Sigmoid colon (tissue), 7 donors: ENCODE measurements at places on chromosomes 5 and 9. TPM values are rescaled to one million over a fixed set of nuclear protein-coding genes. Genes with fewer than 3 reads are reported as not detected.

OGN gene
- 93.3 TPM for total RNA-seq

- DNase-seq, result no peak
- H3K4me3 ChIP-seq, result no peak overlapping the region
- H3K36me3 ChIP-seq, result no peaks in the 10 kb centered on the region
- peaks cover 56% of the 10 kb centered on the region for H3K27me3 ChIP-seq
- no peaks in the 10 kb centered on the region for H3K4me1 ChIP-seq
Measured at GRCh38 chr5:1672396-1672795, 127.2 kb downstream of the MRPL36 start.

PRSS3 gene
- not detected for total RNA-seq

ERBIN gene
- 90.8 TPM for total RNA-seq

GRCh38 chr5:4541334-4541733 lies 598.8 kb upstream of the ADAMTS16 start:
- no peaks in the 10 kb centered on the region for H3K4me1 ChIP-seq
- H3K36me3 ChIP-seq, result no peaks in the 10 kb centered on the region
- no peak overlapping the region for H3K27ac ChIP-seq
- no peaks in the 10 kb centered on the region for H3K27me3 ChIP-seq
- no peak for DNase-seq

GRCh38 chr5:157820593-157821252 lies 38.2 kb downstream of the CLINT1 start:
- H3K4me3 ChIP-seq, result no peak overlapping the region
- H3K36me3 ChIP-seq, result no peaks in the 10 kb centered on the region
- no peaks in the 10 kb centered on the region for H3K27me3 ChIP-seq
- peaks cover 60% of the 10 kb centered on the region for H3K4me1 ChIP-seq

DNA sequence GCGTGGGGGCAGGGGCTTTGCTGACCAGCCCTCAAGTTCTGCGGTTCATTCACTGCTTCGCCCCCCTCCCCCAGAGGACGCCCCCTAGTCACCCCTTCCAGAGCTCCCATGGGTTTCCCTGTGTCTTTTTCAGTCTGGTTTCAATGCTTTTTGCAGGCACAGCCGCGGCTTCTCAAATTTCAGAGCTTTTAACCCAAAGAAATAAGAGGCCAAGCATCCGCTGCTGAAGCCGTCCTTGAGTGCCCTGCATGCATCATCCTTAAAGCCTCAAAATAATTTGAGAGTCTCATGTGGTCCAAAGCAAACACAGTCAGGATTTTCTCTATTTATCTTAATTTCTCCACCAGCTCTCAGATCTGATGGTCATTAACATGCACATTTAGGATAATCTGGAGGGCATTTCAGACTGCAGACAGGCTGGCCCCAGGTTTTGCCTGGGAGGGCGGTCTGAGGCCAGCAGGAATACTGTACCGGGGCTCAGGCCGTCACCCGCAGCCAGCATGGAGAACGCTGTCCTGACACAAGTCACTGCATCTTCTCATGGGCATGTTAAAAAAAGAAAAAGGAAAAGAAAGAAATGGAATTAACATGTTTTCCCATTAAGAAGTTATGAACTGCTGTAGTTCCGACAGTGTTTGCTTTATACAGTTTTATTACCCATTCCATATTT lies 420.8 kb upstream of the IRX4 start:
- H3K27ac ChIP-seq, result no peak overlapping the region
- no peaks in the 10 kb centered on the region for H3K4me1 ChIP-seq
- DNase-seq, result no peak
- no peaks in the 10 kb centered on the region for H3K36me3 ChIP-seq

DNA sequence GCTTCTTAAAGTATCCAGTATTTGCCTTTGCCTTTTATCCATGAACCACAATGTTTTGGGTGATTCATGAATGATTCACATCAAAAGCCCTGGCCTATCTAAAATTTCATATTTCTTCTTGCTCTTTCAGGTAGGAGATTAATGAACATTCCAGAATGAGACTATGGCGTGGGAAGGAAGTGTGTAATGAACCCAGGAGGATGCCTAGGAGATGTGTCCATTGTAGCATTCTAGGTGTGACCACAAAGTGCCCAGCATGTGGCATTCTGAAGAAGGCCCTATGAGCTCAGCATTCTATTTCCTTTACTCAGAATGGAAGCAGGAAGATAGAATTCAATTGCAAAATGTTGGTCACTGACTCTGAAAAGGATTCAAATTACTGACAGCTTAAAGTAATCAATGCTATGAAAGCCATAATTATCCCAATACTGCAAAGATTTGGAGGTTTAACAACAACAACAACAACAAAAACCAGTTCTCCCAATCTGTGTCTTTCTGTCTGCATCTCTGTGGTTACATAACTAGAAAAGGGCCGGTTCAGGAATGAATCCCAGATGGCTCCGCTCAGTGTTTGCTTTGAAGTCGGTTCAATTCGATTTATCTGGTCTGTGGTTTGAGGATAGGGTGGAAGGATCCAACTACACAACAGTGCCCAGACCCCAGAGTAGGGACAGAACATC lies 126.7 kb downstream of the FOXD1 start:
- H3K4me1 ChIP-seq, result no peaks in the 10 kb centered on the region
- no peak overlapping the region for H3K4me3 ChIP-seq
- H3K36me3 ChIP-seq, result no peaks in the 10 kb centered on the region

DNA sequence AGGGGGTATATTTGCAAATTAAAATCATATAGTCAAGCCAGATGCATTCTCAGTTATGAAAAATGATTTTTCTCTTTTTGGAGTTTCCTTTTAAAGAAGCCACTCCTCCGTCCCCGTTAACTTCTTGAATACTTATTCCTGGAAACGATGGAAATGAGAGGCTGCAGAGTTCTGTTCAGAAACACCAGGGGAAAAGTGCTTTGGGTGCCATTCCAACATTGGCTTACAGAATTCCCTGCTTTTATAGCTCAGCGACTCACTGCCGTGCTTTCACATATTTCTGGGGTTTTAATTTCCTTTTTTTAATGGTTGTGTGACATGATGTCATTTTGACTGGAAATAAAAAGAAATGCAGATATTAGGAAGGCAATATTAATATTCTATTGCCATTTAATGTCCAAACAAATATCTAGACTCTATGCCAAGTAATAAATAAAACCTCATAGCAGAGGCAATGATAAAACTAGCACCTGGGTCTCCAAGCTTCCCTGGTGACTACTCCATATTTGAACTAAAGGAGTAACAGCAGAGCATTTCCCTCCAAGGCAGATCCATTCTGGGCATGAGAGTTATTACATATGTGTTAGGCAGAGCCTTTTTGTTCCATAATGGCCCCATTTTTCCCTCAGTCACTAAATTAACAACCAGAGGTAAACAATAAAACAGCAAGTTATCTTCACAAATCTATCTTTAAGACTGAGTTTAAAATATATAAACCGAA lies 363.4 kb downstream of the EBF1 start:
- no peaks in the 10 kb centered on the region for H3K4me1 ChIP-seq
- no peak for DNase-seq
- H3K27ac ChIP-seq, result no peak overlapping the region
- no peak overlapping the region for H3K4me3 ChIP-seq
- H3K36me3 ChIP-seq, result no peaks in the 10 kb centered on the region

GRCh38 chr5:43227655-43228054 lies 35.6 kb downstream of the NIM1K start:
- no peak overlapping the region for H3K27ac ChIP-seq
- no peaks in the 10 kb centered on the region for H3K36me3 ChIP-seq
- DNase-seq, result no peak

DNA sequence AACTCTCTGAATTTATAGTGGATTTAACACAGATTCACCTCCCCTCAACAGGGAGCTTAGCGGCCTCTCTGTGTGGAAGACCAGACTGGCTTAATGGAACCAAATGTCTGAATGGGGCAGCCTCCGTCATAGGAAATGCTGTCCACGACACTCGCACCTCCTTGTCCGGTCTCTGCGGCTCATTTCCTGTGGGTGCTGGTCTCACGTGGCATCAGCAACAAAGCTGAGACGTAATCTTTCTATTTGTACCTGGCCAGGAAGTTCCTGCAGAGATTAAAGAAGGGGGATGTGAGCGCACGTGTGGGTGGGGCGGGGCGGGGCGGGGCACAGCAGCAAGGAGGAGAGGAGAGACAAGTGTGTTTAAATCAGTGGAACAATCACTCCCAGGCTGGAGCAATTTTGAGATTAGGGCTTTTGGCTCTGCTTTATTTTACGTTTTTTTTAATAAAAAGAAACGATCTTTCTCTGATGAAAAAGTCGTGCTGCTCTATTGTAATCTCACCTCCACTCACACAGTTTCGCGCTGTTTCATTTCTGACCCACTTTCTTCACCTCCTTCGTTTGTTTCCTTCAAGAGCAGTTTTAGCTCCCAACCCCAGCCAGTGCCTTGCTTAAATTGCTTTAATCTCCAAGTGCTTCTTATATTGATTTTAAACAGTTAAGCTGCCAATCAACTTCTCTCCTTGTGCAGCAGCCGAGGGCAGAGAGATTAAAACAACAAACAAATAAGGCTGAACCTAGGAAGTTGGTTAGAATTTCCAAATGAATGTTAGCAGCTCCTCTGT lies 132.2 kb upstream of the ASTN2 start:
- DNase-seq, result no peak
- no peaks in the 10 kb centered on the region for H3K4me1 ChIP-seq
- no peaks in the 10 kb centered on the region for H3K27me3 ChIP-seq
- no peak overlapping the region for H3K27ac ChIP-seq

GRCh38 chr9:87108661-87109060 lies 161.4 kb upstream of the GAS1 start:
- peak overlapping the region; percentile 56 for H3K27ac ChIP-seq
- no peak for DNase-seq
- H3K4me3 ChIP-seq, result no peak overlapping the region
- no peaks in the 10 kb centered on the region for H3K27me3 ChIP-seq
- no peaks in the 10 kb centered on the region for H3K36me3 ChIP-seq
- peaks cover 20% of the 10 kb centered on the region for H3K4me1 ChIP-seq

GHR gene
- total RNA-seq, result 11.8 TPM

AGPAT2 gene
- 62.4 TPM for total RNA-seq

DNA sequence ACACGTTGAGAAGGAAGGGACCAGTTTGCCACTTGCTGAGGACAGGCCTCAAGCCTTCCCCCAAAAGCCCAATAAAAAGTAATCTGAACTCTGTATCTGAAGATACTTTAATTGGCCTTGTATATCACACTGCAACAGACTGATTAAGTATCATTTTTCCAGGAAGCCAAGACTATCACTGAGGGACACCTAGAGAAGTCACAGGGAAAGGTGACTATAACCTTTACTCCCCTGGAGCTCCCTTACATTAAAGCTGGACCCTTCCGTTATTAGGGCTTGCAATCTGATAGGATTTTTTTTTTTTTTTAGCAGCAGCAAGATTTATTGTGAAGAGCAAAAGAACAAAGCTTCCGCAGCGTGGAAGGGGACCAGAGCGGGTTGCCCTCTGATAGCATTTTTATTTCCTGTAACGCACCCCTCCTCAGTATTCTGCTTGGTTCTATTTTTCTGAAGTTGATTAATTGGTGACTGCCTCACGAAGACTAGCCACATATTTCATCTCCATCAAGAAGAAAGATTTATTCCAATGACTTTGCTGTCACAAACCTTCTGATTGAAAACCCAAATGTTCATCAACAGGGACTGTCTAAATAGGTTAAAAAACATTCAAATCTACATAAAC lies 2.7 kb downstream of the CDC14B start:
- no peak overlapping the region for H3K4me3 ChIP-seq
- peaks cover 28% of the 10 kb centered on the region for H3K4me1 ChIP-seq
- no peak for DNase-seq
- H3K27me3 ChIP-seq, result no peaks in the 10 kb centered on the region
- H3K36me3 ChIP-seq, result no peaks in the 10 kb centered on the region
- no peak overlapping the region for H3K27ac ChIP-seq

- DNase-seq, result no peak
- H3K27ac ChIP-seq, result no peak overlapping the region
- no peaks in the 10 kb centered on the region for H3K36me3 ChIP-seq
- H3K27me3 ChIP-seq, result no peaks in the 10 kb centered on the region
- H3K4me3 ChIP-seq, result no peak overlapping the region
Measured at GRCh38 chr5:28850320-28850921, 1812.0 kb upstream of the CDH9 start.

- H3K36me3 ChIP-seq, result peaks cover 12% of the 10 kb centered on the region
- no peaks in the 10 kb centered on the region for H3K4me1 ChIP-seq
- no peaks in the 10 kb centered on the region for H3K27me3 ChIP-seq
- no peak overlapping the region for H3K4me3 ChIP-seq
- peak overlapping the region; percentile 32 for H3K27ac ChIP-seq
- no peak for DNase-seq
Measured at GRCh38 chr9:131628459-131629225, 83.3 kb downstream of the PRRT1B start.

SNCAIP gene
- total RNA-seq, result 3.3 TPM

DNA sequence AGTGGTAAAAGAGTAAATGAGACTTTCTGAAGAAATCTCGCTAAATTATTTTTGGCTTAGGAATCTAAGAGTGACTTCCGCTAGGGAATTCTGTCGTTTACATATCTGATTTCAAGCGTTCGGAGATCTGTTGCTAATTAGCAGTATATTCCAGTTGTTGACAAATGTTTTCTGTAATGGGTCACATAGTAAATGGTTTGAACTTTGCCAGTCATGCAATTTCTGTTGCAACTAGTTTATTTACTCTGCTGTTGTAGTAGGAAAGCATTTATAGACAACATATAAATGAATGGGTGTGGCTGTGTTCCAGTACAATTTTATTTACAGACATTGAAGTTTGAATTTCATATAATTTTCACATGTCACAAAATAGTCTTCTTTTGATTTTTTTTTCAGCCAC lies 57.4 kb upstream of the JAK2 start:
- H3K4me3 ChIP-seq, result no peak overlapping the region
- H3K27me3 ChIP-seq, result no peaks in the 10 kb centered on the region
- no peaks in the 10 kb centered on the region for H3K36me3 ChIP-seq
- no peaks in the 10 kb centered on the region for H3K4me1 ChIP-seq

- H3K4me3 ChIP-seq, result no peak overlapping the region
- H3K27ac ChIP-seq, result no peak overlapping the region
- peaks cover 18% of the 10 kb centered on the region for H3K27me3 ChIP-seq
- H3K4me1 ChIP-seq, result no peaks in the 10 kb centered on the region
Measured at GRCh38 chr9:133594310-133594709, 14.9 kb downstream of the FAM163B start.

SCGB3A2 gene
- not detected for total RNA-seq

GRCh38 chr5:136012041-136012804 lies 16.6 kb upstream of the TGFBI start:
- H3K27ac ChIP-seq, result peak overlapping the region; percentile 21
- DNase-seq, result no peak
- no peaks in the 10 kb centered on the region for H3K4me1 ChIP-seq
- no peaks in the 10 kb centered on the region for H3K27me3 ChIP-seq
- H3K4me3 ChIP-seq, result no peak overlapping the region

SPATA31D4 gene
- total RNA-seq, result not detected
